HCT116 (cell line): ENCODE measurements at places on chromosomes 7 and 10.

GRCh38 chr7:158313931-158314330 lies 273.7 kb downstream of the PTPRN2 start:
- no peak overlapping the region for H3K4me3 ChIP-seq
- H3K36me3 ChIP-seq, result no peaks in the 10 kb centered on the region
- no peaks in the 10 kb centered on the region for H3K4me1 ChIP-seq
- no peak overlapping the region for H3K27ac ChIP-seq
- H3K27me3 ChIP-seq, result no peaks in the 10 kb centered on the region

DNA sequence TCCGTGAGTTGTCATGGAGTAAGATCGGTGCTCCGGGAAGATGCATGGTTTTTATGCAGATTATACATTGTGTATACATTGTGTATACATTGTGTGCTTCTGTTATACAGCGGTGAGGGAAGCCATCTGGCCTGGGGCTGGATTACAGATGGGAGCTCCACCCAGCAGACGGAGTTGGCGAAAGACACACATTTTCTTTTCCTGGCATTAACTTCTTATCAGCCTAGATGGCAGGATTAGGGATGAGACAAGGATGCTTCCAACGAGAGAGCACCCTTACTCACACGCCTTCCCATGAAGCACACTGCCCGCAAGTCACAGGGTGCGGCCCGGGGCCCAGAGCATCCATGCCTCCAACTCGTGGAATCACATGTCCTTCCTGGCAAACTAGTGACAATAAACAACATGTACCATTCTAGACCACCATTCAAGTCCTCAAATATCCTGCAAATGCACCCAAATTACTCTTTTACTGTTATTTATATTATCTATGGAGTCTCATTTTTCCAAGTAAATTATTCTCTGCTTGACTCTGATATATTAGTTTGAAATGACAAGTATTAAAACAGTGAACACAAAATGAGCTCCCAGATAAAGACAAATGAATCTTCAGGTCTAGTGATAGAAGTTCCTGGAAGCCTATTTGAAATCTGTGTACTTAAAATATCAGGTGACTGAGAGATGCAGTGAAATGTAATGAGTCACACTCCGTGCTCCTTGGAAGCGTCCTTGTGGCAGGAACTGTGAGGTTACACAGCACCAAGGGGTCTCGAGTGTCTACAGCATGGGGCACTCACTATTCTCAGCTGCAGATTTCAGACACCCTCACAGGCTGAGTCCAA lies 29.8 kb upstream of the PPP2R2D start:
- no peaks in the 10 kb centered on the region for H3K36me3 ChIP-seq
- no peaks in the 10 kb centered on the region for H3K4me1 ChIP-seq
- H3K27me3 ChIP-seq, result no peaks in the 10 kb centered on the region

DNA sequence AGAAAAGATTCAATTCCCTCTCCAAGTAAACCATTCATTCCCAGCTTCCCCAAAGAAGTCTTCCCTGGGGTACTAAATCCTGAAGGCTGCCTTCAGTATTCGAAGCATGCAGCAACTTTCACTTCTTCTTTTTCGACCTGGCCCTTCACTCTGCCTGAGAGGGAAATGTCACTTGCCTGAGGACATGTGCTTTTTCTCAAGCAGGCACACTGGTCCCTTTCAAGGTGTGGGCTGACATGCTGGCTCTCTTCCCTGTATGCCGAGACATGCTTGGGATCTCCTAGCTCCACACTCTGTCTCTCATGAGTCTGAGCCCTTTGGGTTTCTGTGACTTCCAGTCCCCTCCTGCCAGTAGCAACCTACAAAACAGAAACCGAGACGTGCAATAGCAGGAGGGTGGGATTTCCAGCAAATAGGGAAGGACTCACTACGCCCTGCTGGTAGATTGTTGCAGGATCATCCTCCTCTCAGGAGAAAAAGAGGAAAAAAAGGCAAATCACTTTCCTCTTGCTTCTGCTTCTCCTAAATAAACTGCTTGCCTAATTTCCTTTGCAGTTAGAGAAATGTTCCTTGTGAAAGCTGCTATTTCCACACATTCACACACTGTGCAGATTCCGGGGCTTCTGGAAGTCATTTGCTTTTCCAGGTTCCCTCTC lies 33.5 kb downstream of the FIGNL1 start:
- no peak overlapping the region for H3K4me3 ChIP-seq
- DNase-seq, result no peak
- H3K36me3 ChIP-seq, result no peaks in the 10 kb centered on the region
- H3K4me1 ChIP-seq, result no peaks in the 10 kb centered on the region

DNA sequence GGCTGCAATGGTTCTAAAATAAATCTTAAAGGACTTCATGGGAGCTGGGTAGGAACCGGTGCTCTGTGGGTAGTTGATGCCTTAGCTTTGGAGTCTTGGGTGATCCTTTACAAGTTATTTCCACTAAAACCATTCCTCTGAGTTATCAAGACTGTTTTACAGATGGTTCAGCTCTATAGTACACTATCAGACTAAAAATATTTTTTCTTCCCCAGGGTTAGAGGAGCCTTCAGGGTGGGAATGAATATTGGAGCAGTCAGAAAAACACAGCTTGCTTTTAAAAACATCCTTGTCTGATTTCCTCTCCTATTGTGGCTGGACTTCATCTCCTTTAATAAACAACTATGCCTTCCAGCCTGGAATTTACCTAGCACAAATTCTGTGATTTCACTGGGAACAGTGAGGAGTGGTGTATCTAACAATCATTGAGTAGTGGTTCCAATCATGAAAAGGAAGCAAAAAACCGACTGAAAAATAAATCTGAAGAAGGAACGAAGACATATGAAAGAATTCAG lies 102.6 kb upstream of the AFAP1L2 start:
- no peak overlapping the region for H3K4me3 ChIP-seq
- no peaks in the 10 kb centered on the region for H3K36me3 ChIP-seq
- H3K27me3 ChIP-seq, result no peaks in the 10 kb centered on the region
- no peak overlapping the region for H3K27ac ChIP-seq
